ENCODE measurements at places on chromosomes 16 and 17.

GRCh38 chr17:59496178-59496577 is 69.2 kb upstream of the DHX40 start:
- DNase-seq: no peak

- DNase-seq: no peak
Observed at GRCh38 chr17:42034059-42034458, 14.2 kb downstream of the NKIRAS2 start.

DNA sequence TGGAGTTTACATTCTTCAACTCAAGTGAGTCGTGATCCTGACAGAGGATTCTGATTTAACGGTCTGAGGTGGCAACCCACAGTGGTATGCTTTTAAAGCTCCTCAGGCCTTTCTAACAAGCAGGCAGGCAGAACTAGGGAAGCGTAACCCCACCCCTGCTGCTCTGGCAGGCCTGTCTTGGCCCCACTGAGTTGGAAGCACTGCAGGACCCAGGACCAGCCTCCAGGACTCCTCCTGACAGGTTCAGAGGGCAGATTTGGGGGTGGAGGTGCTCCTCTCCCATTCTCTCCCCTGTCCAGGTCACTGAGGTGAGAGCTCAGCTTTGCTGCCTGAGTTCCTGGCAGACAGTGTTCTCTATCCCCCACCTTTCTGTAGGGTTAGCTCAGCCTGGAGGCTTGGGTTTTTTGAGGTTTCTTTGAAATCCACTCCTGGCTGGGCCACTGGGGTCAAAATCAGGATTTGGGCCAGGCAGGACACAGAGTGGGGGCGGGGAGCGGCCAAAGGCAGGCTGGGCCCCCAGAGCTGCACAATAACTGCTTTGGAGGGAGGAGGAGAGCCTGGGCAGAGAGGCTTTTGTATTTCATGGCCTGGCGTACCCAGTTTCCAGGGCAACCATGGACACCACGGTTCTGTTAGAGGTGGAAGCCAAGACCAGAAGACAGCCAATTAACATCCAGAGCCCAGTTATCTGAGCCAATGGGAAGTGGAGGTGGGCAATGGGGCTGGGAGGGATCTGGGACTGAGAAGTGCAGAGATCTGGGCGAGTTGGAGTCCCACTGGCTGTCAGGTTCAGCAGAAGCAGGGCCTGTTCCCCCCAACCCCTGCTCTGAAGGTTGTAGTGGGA is 9.5 kb downstream of the MRPL27 start:
- DNase-seq: no peak

- DNase-seq: no peak
Observed at GRCh38 chr16:89407282-89407924, 83.0 kb downstream of the ANKRD11 start.

DNA sequence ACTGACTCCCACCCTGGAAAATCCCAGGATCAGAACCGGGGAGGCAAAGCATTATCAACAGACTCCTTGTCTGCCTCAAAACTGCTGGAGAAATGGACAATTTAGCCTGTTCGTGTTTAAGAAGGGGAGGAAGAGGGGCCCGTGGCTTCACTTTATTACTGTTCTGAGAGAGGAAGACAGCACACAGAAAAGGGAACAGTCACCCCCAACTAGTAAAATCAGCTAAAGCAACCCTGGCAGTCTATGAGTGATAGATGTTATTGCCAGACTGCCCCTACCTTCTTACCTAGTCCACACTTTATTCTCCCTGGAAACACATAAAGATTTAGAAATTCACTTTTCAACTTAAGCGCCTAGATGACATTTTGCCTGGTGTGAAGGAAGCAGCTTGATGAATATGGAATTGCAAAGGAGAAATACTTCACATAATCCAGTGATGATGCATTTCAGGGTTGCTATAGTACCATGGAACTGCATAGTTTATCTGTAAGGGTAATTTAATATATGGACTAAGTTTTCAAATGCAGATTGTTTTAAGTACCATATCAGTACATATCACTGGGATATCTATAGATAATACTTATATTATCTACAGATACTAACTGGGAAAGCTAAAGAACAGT is 36.9 kb upstream of the TRAP1 start:
- DNase-seq: no peak

DNA sequence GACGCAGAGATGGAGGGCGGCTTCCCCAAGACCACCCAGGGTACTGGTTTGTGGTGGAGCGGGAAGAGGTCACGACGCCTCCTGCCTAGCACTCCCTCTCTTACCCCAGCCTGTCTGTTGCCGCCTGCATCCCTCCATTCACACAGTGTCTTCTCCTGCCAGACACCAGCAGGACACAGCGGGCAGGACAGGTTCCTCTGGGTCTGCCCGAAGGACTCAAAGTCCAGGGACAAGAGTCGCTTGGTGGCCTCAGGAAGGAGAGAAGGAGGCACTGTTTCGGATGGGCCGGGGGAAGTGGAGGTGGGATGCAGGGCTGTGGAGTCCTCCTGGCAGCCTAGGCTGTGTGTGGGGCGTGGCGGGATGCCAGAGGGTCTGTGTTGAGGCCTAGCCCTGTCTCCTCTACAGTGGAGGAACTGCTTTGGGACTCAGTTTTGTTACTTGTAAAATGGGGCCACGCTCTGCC is 19.6 kb upstream of the TNS4 start:
- DNase-seq: no peak

GRCh38 chr17:6170349-6170748 is 100.2 kb downstream of the WSCD1 start:
- DNase-seq: no peak

GRCh38 chr17:42271779-42272035 is 4.5 kb downstream of the STAT5B start:
- DNase-seq: no peak

DNA sequence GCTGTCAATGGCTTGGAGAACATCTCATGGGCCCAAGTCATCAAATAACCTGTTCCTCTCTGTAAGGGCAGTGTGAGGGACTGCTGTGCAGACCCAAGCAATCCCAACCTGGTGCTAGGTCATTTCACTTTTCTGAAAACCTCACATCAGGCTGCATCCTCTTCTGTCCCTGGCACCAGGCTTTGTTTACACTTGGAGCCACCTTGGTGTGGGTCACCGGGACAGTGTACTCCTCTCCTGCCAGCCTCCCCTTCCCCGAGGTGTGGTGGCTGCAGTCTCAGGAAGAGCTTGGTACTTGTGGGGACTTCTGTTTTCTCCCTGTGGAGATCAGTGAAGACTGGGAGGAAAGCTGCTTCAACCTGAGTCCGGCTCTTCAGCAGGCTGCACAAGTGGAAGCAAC is 12.4 kb downstream of the SLC7A6OS start:
- DNase-seq: no peak

DNA sequence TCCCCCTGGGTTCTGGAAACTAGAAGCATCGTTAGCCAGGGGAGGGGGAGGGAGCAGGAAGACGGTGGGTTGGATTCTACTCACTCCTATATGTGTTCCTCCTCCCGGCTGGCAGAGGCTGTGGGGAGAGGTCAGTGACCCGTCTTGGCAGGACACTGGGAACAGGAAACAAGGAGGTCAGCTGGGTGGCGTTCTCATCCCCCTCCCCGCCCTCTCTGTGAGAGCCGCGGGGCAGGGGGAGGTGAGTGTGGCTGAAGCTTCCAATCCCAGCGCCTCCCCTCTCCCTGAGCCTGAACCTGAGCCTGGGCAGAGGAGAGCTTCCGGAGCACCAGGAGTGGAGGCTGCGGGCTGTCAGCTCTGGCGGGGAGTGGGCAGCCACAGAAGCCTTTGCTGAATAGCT is 12.5 kb downstream of the GPRC5C start:
- no peak for DNase-seq

DNA sequence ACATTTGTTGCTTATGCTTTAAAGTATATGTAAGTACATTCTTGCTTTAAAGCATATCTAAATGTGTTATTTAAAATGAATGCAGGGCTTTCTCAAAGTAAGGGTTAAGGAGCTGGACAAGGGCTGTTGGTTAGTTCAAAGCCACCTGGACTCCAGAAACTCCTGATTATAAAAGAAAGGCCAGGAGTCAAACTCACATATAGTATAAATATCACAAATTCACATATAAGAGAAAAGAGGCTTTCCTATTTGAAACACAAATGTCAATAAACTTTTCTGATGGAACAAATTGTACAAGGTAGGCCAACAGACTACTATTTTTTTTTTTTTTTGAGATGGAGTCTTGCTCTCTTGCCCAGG is 84.5 kb upstream of the CORO6 start:
- DNase-seq: no peak

- no peak for DNase-seq
Observed at GRCh38 chr17:65467156-65467555, 94.3 kb downstream of the AXIN2 start.

DNA sequence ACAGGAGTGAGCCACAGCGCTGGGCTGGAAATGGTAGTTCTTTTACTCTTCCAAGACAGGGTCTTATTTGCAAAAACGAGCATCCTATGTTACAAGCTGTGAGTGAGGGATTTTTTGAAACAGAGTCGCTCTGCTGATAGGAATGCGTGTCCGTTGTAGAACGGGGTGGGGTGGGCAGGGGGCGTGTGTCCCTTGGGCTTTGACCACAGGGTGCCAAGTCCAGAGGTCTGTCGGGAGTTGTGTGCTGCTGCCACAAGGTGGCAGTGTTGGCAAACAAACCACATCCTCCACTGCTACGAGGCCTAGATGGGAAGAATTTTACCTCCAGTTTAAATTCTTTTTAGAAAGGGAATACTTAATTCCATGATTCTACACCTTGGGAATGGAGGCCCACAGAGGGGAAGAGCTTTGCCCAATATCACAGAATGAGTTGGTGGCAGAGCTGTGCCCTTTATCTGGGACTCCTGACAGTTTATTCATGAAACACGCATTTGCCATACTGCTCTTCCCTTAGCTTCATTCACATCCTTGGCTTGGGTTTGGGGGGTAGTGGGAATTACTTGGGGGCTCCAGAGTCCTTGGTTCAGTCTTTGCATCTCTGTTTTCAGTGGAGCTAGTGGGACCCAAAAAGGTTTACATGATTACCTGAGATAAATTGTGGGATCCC is 30.6 kb upstream of the ETV4 start:
- DNase-seq: peak; percentile 48

- DNase-seq: no peak
Observed at GRCh38 chr17:77581480-77581879, 377.0 kb upstream of the TNRC6C start.

GRCh38 chr17:1485423-1486376 is 6.8 kb downstream of the MYO1C start:
- DNase-seq: peak; percentile 40

- DNase-seq: no peak
Observed at GRCh38 chr17:14621826-14622614, 321.1 kb downstream of the HS3ST3B1 start.

DNA sequence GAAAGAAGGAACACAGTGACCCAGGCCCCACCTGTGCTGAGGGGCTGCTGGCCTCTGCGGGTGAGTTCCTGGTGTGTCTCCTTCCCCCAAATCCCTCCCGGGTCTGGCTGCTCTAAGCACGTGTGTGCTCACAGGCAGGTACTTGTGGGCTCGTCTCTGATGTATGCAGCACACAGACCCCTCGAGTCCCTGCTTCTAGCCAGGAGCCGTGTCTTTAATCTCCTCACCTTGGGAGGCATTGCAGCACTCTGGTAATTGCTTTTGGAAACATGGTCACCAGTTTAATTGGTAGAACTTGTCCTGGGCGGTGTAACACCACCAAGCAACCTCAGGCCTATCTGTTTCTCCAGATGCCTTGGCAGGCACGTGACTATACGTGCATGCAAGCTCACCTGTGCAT is 8.8 kb upstream of the RPL38 start:
- DNase-seq: no peak

- DNase-seq: no peak
Observed at GRCh38 chr17:48579760-48580554, 1.8 kb upstream of the HOXB4 start.

DNA sequence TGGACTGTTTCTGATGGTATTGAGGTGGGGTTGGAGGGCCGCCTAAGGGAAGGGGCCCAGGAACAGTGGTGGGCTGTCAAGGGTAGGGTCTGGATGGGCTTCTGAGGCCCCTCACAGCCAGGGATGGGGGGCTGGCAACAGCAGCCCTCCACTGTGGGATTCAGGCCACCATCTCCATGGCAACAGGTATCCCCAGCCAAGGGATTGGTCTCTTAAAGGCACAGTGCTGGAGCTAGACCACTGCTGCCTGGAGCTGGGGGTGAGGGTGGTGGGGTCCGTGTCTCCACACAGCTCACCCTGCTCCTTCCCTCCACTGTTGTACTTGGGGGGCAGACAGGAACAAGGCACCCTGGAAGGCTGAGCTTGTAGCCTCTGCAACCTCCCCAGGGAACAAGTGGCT is 41.8 kb downstream of the PSME3IP1 start:
- no peak for DNase-seq

DNA sequence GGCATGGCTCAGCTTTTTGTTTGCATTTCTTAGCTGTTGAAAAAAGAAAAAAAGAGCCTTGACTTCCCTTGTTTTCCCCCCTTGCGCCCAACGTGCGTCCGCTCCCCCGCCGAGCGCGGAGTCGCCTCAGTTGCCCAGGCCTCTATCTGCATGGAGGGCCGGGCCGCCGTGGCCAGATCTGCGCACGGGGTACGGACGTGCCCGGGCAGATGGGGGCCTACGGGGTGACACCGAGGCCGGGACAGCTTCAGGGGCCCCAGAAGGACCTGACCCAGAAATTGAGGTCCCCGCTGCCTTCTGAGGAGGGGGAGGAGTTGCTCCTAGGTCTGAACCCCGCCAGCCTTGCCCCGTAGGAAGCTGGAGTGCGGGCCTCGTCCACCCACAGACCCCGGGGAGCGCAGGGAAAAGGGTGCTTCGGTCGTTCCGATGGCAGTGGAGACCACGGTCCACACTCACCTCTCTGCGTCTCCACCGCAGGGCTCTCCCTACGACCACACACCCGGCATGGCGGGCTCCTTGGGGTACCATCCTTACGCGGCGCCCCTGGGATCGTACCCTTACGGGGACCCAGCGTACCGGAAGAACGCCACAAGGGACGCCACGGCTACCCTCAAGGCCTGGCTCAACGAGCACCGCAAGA is 1.5 kb downstream of the IRX5 start:
- DNase-seq: no peak

DNA sequence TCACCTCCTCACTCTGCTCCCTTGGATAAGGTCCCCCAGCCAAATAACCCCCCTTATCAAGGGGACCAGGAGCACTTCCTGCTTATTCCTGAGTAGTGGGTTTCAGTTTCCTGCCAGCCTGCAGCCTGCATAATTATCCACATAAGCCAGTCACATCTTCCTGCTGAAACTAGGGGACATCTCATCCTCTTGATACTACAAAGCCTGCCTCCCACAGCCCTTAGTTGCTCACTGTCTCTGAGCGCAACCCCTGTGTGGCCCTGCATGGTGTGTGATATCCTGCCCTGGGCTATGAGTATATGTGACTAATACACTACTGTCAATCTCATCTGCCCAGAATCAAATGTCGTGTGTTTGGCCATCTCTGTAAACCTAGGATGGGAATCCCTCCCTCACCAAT is 8.0 kb upstream of the XYLT2 start:
- DNase-seq: no peak

All from activated CD4-positive, CD25-positive, alpha-beta regulatory T cell (primary cell).